CD4-positive, alpha-beta T cell treated with Interleukin-12 subunit alpha and Interleukin-12 subunit beta, for 1 hour (primary cell): ENCODE measurements at places on chromosomes 5 and 9.

DNA sequence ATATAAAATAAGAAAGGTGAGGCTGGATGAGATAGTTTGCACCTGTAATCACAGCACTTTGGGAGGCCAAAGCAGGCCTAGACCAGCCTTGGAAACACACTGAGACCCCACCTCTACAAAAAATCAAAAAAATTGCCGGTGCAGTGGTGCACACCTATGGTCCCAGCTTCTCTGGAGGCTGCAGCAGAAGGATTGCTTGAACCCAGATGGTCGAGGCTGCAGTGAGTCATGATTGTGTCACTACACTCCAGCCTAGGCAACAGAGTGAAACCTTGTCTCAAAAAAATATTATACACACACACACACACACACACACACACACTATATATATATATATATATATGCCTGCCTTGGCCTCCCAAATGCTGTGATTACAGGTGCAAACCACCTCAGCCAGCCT is 1.3 kb downstream of the SLC35D2 start:
- DNase-seq: no peak

DNA sequence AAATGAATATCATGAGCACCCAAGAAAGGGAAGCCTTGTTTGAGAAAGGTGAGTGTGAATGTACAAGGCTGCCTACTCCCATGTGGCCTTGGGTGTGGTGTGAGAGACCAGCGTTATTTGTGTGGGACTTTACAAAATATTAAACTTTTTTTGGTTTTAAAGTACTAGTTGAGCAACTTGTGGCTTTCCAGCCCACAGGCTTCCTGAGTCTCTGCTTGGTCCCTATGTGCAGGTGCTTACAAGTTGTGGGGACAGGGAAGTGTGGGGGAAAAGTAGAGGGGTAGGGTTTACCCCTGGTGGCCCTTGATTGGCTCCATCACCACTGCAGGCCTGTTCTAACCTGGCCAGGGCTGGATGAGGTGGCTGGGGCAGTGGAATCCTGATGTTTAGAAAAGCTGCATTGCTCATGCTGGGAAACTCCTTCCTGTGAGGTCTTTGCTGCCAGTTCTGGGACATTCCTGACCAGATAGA is 19.7 kb downstream of the PTTG1 start:
- no peak for DNase-seq

GRCh38 chr5:22722491-22722890 is 130.7 kb downstream of the CDH12 start:
- no peak for DNase-seq

DNA sequence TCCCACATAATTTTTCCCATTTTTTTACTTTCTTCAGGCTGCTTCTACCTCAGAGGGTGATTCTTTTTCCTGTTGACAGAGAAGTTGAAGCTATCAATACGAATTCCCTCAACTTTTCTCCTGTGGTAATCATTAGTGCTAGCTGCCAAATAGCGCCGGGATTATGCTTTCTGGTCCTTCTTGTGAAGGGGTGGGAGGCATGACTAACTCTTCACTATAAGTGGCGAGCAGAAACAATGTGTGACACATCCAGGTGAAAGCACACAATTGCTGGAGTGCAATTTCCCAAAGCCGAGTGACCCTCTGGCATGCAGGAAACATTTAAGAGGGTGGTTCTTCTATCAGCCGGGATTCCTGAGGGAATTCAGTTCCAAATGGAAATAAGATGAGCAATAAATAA is 56.0 kb downstream of the TRPC7 start:
- DNase-seq: no peak

DNA sequence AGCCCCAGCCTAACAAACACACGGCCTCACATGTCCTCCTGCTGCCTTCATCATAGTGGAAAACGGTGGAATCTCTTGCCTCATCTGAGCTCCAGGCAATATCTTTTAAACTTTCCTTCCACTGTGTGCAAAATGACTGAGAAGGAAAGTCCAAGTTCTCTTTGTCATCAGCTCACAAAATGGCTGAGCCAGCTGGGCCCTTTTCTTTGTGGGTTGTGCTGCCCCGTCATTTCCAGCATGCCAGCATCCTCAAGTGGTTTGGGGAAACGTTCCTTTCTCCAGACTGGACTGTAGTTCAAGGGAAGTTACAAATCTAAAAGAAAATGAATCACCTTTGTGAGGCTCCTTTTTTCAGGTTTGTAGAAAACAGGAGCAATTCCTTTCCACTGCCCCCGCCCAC is 171.1 kb upstream of the FSTL4 start:
- DNase-seq: no peak

- DNase-seq: peak; percentile 61
Observed at GRCh38 chr5:133052317-133053175, 733 bp downstream of the HSPA4 start.

GRCh38 chr9:21121595-21122251 is 19.9 kb downstream of the IFNW1 start:
- no peak for DNase-seq

GRCh38 chr9:119667916-119668315 is 298.7 kb upstream of the BRINP1 start:
- no peak for DNase-seq
